ENCODE measurements at places on chromosomes 3 and 15. TPM values are rescaled to one million over a fixed set of nuclear protein-coding genes. Genes with fewer than 3 reads are reported as not detected.

GRCh38 chr15:76056931-76057330 is 2.9 kb upstream of the TMEM266 start:
- peak; percentile 81 for DNase-seq

- DNase-seq, result no peak
Measured at GRCh38 chr3:52178537-52178936, 19.4 kb upstream of the ALAS1 start.

- DNase-seq, result no peak
Measured at GRCh38 chr3:114093016-114093380, 36.5 kb downstream of the QTRT2 start.

- peak; percentile 83 for DNase-seq
Measured at GRCh38 chr15:90665288-90666134, 51.6 kb upstream of the BLM start.

DNA sequence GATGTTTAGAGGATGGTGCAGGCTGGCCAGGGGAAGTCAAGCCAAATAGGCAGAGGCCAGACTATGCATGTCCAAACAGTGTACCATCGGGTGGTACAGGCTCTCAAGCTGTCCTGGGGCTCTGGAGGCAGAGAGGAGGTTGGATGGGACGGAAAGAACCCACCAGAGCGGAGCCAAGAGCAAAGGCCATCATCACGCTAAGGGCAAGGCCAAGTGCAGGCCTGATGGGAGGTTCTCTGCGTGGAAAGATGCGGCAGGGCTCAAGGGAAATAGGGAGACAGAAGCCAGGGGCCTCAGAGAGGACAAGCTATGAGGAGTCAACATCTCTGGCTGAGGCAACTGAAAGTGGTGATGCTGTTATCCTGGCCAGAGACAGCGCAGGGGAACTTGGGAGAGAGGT is 102.7 kb downstream of the ASB7 start:
- DNase-seq, result no peak

- DNase-seq, result no peak
Measured at GRCh38 chr3:169448501-169448900, 215.0 kb downstream of the MECOM start.

The BCL2A1 gene
- 32.9 TPM for total RNA-seq

The RTP1 gene
- not detected for total RNA-seq

The SLC24A5 gene
- total RNA-seq, result not detected

Measured in B cell (primary cell).